Stimulated activated CD8-positive, alpha-beta memory T cell treated with anti-CD3 and anti-CD28 coated beads, Interleukin-2, amount 100 ng/mL, for 1 hour (primary cell): ENCODE measurements at places on chromosomes 1 and 21.

- DNase-seq: no peak
Measured at GRCh38 chr1:183548116-183548515, 42.1 kb downstream of the NCF2 start.

DNA sequence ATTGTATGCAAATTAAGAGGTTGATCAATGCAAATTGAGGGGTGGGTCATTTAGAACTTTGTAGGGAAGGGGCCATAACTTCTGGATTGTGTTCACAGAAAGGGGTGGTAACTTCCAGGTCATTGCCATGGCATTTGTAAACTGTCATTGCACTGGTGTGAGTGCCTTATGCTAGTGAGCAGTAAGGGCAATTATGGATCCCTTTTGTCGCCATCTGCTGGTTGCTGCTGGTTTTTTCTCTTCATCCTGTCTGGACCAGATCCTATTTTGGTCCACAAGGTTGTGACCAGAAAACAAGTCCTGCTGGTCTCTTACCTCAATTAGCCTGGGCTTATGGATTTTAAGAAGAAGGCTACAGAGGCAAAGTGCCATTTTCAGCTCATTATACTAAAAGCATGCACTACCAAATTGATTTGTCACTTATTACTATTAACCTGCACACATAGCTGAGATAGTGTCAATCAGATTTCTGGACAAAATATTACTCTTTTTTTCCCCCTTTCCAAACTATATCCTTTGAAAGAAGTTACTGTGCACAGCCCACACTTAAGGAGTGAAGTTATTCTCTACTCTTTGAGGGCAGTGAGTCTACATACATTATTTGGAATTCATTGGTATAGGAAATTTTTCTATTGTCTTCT lies 196.2 kb downstream of the ZC3H11B start:
- peak; percentile 19 for DNase-seq

DNA sequence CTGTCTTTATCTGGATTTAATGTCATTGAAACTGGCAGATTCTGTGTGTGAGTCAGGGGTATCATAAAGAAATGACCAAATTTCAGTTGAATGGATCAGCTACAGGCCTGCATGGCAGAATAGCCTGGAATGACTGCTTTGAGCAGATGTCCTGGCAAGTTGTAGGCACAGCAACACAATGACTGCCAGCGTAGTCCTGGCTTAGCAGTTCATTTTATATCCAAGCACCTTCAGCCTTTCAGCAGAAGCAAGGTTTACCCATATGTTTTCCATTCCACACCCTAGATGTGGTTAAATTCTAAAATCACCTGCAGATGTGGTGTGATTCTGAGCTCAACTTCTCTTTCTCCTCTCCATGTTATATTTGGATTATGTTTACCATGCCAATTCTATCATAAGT lies 22.3 kb upstream of the PTGFR start:
- no peak for DNase-seq

DNA sequence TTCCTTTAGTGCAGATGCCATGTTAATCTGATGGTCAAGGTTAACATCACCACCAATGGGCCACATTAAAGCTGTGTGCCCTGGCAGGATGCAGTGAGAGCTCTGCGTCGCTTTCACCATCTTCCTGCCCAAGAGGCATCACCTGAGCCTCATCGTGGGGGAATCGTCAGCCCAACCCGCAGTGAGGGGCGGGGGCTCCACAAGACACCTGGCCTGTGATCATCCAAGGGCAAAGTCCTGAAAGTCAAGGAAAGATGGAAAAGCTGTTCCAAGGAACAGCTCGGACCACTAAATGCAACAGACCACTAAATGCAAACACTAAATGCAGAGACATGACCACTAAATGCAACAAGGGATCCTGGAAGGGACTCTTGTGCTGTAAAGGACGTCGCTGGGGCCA lies 49.9 kb downstream of the WDR4 start:
- DNase-seq: no peak

- no peak for DNase-seq
Measured at GRCh38 chr1:28246427-28246832, 10.5 kb downstream of the ATP5IF1 start.

DNA sequence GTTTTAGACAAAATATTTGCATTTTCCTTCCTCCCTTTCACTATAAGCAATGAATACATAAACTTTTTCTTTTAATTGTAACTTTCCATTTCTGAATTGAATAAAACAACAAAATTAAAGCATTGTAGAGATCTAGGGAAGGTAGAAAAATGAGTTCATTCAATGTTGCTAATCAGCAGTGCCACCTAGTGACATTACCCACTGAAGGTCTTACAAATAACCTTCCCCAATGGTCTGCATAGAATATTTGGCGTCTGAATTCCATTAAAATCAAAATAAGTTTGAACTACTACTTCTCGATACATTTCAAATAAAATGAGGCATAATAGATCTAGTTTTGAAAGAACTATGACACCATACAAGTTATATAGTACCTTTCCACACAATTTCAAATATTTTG lies 19.6 kb downstream of the FH start:
- DNase-seq: no peak

DNA sequence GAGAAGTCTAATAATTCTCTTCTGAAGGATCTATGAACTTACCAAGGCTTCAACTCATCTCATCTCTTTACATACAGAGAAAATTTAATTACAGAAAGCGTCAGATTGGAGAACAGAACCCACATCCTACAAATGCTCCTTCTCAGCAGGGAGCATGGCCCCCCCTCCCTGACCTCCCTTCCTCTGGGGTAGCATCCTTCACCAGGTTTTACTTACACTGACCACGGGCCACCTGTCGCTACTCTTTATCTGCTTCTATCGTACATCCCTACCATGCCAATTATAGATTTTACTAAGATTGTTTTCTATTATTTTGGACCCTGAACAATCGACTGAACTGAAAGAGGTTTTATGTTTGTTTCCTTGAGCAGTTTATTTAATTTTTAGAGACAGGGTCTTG lies 25.8 kb downstream of the RIPPLY3 start:
- DNase-seq: no peak

GRCh38 chr21:42421018-42421793 lies 17.5 kb downstream of the UBASH3A start:
- DNase-seq: no peak

- no peak for DNase-seq
Measured at GRCh38 chr1:54864460-54865208, 22.4 kb downstream of the DHCR24 start.

- no peak for DNase-seq
Measured at GRCh38 chr1:21229246-21230000, 52.7 kb upstream of the EIF4G3 start.

GRCh38 chr1:25098717-25099116 lies 133.6 kb downstream of the SYF2 start:
- no peak for DNase-seq

DNA sequence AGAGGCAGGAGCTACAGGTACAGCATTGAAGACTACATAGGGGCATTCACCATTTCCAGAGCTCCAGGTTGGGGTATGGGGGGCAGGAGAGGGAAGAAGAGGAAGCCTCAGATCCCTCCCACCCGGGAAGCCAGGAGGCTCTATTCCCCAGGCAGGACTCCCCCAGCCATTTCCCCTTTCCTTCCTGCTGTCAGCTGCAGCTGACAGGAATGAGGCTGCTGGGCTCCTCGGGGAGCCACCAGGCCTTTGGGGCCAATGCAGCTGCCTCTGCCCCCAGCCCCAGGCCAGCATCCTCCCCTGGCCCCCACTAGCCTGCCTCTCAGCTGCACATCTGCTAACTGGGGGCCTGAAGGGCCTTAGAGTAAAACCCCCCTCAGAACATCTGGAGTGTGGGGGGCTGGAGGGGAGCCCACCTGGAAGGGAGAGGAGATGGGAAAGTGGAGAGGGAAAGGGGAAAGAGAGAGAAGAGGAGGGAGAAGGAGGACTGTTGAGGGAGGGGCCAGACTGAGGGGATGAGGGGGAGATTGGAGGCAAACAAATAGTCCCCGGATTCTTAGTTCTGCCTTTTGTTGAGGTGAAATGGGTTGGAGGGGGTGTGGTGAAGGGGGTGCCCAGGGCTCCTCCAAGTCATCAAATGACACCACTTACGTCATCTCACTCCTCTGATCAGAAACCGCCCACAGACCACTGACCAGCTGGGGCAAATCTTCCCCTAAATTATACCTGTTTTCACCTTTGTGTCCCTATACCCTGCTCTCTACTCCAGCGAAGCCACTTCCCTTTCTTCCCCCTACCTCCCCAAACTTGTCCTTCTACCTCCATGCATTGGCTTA lies 58.0 kb downstream of the LGR6 start:
- DNase-seq: no peak

DNA sequence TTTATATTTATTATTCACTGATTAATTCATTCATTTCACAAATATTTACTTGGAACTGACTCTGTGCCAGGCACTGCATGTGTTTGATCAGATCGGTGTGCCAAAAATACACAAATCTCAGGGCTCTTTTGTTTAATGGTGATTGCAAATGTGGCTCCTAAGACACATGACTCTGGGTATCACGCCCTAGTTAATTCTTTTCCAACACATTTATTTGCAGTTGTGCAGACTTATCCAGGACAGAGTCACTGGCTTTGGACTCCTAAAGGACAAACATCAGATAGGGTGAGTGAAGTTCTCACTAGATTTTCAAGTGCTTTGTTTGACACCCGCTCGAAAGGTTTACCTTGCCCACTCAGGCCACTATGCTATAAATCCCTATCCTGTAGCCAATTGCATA lies 335.5 kb downstream of the BARHL2 start:
- no peak for DNase-seq

- no peak for DNase-seq
Measured at GRCh38 chr1:187384504-187384903, 555.8 kb downstream of the PLA2G4A start.

- DNase-seq: no peak
Measured at GRCh38 chr1:97088391-97088790, 366.8 kb downstream of the PTBP2 start.

- DNase-seq: no peak
Measured at GRCh38 chr1:4261327-4261726, 361.3 kb upstream of the C1orf174 start.

DNA sequence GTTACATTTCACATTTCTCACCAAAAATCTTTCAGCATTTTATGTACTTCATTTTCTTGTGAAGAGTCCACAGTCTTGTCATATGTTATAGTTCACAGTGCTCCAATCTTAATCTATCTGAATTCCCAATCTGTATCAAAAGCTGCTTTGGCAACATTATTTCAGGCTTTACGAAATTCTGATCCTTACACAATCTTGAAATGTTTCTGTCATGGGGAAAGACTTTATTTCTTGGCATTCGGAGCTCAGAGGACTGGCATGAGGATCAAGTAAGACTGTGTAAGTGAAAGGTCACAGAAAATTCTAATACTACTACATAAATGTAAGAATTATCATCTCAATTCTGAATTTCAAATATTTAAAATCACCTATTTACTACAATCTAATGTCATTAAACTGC lies 2.0 kb downstream of the USP33 start:
- no peak for DNase-seq

- DNase-seq: no peak
Measured at GRCh38 chr1:19472174-19472573, 13.2 kb downstream of the CAPZB start.

GRCh38 chr21:42221581-42222345 lies 2.8 kb downstream of the ABCG1 start:
- DNase-seq: no peak

- DNase-seq: no peak
Measured at GRCh38 chr1:24507405-24507804, 4.8 kb downstream of the RCAN3 start.

GRCh38 chr1:95440511-95440910 lies 206.5 kb downstream of the RWDD3 start:
- DNase-seq: no peak

DNA sequence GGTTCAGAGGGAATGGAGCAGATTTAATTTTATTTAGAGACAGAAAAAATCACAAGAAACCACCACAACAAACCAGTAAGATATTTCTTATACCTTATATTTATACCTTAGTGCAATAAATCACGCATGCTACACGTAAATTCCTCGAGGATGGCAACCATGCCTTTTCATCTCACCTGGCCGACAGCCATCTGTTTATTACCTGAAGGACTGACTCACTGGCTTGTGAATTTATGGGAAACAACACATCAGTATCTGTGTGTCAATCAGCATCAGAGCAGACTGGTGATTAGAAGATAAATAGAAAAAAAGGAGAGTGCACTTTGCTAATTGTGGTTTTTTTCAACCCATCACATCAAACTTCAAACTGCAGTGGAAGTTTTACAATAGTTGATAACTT lies 58.4 kb downstream of the S1PR1 start:
- DNase-seq: no peak

- DNase-seq: no peak
Measured at GRCh38 chr1:190754666-190755065, 277.0 kb upstream of the BRINP3 start.

GRCh38 chr1:8381618-8382017 lies 63.7 kb downstream of the SLC45A1 start:
- no peak for DNase-seq

DNA sequence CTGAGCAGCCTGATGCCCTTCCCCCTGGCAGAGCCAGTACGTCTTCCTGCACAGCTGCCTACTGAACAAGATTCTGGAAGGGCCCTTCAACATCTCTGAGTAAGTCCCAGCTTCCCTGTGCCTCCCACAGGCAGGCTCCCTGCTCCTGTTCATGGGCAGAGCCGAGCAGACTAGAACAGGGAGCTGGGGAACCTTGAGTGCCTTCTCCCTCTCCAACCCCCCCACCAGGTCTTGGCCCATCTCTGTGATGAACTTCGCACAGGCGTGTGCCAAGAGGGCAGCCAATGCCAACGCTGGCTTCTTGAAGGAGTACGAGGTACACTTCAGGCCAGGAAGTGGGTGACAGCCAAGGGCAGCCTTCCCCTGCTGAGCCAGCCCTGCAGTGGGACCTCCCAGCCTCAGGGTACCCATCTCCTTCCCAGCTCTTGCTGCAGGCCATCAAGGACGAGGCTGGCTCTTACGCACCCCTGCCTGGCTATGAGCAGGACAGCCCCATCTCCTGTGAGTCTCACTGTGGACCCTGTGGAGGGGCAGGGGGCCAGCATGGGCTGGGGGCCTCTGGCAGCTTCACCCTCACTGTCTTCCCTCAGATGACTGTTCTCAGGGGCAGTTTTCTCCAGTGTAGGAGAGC lies 6.4 kb upstream of the LGR6 start:
- no peak for DNase-seq

DNA sequence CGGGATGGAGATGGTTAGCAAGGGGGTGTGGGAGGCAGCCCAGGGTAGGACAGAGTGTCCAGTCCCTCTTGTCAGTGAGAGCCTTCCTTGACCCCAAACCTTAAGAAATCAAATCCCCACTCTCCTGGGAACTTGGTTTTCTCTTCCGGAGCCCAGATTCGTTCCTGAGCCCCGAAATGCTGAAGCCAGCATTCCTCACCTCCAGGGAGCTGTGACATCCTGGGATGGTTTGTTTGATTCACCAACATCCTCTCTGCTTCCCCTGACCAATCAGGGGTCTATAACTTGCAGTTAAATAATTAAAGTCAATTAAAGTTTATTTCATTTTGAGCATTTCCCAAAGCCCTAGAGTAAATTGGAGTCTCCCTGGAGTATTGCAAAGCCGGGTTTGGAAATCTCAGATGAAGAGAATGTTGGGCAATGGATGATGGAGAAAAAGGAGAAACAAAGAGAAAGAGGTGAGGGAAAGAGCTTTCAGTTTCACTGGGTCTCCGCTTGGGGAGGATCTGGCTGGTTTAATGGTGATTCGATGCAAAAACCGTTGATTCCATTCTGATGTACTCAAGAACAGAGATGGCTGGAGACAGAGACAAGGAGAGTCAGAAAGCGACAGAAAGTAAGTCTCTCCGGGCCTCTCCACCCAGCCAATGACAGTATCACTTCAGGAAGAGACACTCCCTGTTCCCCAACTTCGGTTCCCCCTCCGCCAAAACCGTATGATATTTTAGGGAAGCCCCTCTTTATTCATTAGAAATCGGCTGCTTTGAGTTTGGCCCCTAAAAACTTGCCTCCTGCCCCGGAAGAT lies 12.8 kb upstream of the ALX3 start:
- DNase-seq: no peak

GRCh38 chr1:167722152-167722869 lies 529 bp downstream of the MPZL1 start:
- no peak for DNase-seq
